ENCODE measurements at places on chromosomes 2 and 18.
A peak's percentile ranks its signal among the peaks of the same experiment; 100 is the strongest.

- peak; percentile 25 for DNase-seq
These were observed 305.0 kb upstream of the ID2 start for GRCh38 chr2:8376603-8377410.

DNA sequence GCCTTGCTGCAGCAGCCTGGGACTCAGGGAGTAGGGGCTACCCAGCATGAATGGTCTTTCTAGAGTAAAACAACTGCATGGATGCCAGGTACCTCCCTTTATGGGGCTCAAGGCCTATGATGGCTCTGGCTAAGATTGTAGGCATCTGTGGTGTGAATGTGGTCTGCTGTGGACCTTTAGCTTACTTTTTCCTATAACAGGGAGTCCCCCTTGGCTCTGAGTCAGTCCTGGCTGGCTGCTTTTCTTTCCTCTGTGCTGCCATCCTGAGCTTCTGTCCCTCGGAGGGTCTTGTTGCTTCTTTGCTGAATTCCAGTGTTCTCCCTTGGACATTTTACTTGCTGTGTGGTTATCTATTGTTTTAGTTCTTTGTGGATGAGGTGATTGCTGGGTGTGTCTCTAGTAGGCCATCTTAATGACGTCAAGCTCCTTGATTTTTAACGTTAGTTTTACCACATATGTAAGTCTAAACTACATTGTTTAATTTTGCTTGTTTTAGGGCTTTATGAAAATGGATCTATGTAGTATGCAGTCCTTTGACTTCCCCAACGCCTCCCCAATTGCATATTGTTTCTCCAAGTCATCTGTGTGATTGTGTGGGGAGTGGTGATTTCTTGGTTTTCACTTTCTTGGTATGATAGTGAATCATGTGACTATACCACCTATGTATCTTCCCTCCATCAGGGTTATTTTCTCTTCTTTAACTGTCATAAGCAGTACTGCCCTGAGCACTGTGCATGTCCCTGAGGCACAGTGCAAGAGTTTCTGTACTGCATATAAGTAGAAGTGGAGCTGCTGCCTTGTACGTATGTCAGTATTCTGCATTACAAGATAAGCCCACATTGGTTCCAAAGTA is 92.4 kb downstream of the NCK2 start:
- peak; percentile 28 for DNase-seq

DNA sequence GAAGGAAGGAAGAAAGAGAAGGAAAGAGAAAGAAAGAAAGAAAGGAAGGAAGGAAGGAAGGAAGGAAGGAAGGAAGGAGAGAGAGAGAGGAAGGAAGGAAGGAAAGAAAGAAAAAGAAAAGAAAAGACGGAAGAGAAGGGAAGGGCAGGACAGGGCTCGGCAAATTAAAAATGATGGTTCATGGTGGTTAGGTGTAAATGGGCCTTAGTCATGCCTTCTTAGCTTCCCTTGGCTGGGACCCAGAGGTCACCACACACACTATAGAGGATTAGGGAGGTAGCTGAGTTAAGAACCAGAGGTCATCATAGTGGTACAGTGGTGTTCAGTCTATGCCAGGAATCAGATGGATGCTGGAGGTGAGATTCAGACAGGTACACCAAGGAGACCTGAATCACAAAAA is 9.3 kb upstream of the ATL2 start:
- DNase-seq, result no peak

- no peak for DNase-seq
These were observed 141.2 kb upstream of the ASB18 start for GRCh38 chr2:236405357-236405756.

GRCh38 chr18:40366521-40366920 is 1588.5 kb upstream of the PIK3C3 start:
- DNase-seq, result no peak

- no peak for DNase-seq
These were observed 39.3 kb upstream of the NARS1 start for GRCh38 chr18:57660961-57661360.

- no peak for DNase-seq
These were observed 82.2 kb upstream of the GPC1 start for GRCh38 chr2:240353086-240353798.

DNA sequence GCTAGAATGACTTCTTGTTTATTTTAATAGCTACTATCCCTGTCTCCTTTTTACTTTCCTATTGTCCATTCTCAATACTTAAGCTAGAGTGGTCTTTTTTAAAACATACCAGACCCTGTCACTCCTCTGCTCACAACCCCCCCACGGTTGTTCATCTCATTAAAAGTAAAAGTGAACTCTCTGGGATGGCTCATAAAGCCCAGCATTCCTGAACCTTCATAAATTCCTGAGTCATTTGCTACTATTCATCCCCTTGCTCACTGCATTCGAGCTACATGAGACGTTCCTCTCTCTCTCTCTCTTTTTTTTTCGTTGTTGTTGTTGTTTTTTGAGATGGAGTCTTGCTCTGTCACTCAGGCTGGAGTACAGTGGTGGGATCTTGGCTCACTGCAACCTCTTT is 148.7 kb upstream of the DSEL start:
- DNase-seq, result no peak

- no peak for DNase-seq
These were observed 125.3 kb upstream of the KLF7 start for GRCh38 chr2:207290833-207291624.

- no peak for DNase-seq
These were observed 2.3 kb downstream of the RBBP8 start for GRCh38 chr18:22935431-22935830.

DNA sequence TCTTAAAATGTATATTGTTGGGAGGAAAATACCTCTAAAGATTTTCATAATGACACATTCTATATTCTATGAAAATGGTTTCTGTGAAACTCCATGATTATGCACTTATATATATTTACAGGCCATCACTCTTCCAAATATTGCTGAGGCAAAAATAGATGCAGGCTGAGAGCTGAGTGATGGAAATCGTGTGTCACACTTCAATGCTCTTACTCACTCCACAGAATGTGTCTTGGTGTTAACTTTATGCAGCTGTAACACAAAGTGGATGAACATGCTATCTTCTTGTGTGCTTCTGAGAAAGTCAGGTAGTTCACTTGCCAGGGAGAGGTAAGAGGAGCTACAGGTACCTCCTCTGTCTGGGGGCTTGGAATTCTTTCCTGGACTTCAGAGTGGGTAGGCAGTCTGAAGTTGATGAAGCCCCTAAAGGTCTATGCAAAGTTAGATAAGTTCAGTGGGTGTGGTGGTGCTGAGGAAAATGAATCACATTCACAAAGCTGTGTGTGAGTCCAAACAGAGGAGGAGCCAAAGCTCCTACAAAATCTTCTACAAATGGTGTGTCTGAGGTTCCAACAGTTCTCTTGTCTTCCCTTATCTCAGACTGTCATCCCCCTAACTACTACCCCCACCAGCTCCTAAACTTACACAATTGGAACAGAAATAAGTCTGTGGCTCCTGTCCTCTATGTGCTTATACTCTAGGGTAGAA is 74.2 kb upstream of the ST6GAL2 start:
- no peak for DNase-seq

DNA sequence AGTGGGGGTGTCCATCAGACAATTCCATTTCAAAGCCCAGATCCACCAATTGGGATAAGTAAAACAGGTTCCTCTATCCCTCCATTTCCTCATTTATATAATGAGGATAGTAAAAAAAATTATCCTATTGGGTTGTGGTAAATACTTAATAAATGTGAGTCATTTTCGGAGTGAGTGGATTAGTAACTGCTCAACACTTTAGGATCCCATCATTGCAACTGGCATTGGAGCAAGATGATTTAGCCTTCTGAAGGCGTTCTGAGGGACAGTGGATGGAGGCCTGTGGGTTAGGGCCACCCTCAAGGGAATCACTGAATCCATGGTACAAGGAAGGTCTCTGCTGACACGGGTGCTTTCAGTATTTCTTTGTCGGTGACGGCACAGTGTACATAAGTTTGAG is 108.6 kb upstream of the FZD7 start:
- no peak for DNase-seq

- peak; percentile 33 for DNase-seq
These were observed 182.7 kb downstream of the UBE2E3 start for GRCh38 chr2:181163139-181163538.

DNA sequence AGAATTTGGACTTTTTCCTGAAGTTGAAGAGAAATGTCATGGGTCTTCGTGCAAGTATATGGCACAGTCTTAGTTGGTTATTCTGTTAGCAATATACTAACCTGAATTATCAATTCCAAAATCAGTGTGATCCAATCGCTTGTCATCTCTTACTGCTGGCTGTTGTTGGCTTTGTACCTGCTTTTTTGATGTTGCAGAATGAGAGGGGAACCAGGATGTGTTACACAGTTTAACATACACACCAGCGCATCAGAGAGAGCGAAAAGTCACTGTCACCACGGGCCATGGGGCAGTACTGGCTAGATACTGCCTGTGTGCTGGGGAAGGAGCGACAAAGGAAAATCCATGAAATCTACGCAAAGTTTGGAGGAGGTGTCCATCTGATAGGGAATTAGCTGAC is 59.3 kb upstream of the SPP2 start:
- no peak for DNase-seq

GRCh38 chr2:84931384-84931821 is 25.9 kb downstream of the TMSB10 start:
- DNase-seq, result no peak

- peak; percentile 64 for DNase-seq
These were observed 1375.4 kb upstream of the CELF4 start for GRCh38 chr18:38940863-38941531.

DNA sequence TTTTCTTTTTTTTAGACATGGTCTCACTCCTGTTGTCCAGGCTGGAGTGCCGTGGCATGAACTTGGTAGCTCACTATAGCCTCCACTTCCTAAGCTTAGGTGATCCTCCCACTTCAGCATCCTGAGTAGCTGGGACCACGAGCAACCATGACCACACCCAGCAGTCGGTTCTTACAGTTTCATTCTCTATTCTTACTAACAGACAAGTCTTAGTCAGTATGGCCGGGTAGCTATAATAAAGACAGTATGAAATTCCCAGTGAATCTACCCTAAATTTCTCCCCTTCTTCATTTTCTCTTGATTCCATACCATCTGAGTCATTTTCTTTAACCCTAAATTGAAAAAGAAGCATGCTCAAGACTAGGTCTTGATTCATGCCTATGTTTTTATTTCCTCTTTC is 775.3 kb upstream of the NRXN1 start:
- DNase-seq, result no peak
